Activated CD4-positive, alpha-beta T cell treated with anti-CD3 and anti-CD28 coated beads, Interleukin-2, amount 10 ng/mL, durations not matched to agents 7 days and 5 days (primary cell): ENCODE measurements at places on chromosomes 2 and 18.
A peak's percentile ranks its signal among the peaks of the same experiment; 100 is the strongest.

GRCh38 chr2:222992137-222992536, 59.9 kb upstream of the KCNE4 start:
- H3K27ac ChIP-seq = no peak overlapping the region
- H3K36me3 ChIP-seq = no peaks in the 10 kb centered on the region
- no peak overlapping the region for H3K4me3 ChIP-seq
- no peaks in the 10 kb centered on the region for H3K4me1 ChIP-seq
- no peaks in the 10 kb centered on the region for H3K27me3 ChIP-seq

- H3K4me3 ChIP-seq = no peak overlapping the region
- H3K27me3 ChIP-seq = peaks cover 6% of the 10 kb centered on the region
- H3K36me3 ChIP-seq = no peaks in the 10 kb centered on the region
- no peak for DNase-seq
- no peaks in the 10 kb centered on the region for H3K4me1 ChIP-seq
Measured at GRCh38 chr2:8189316-8189715, 492.5 kb upstream of the ID2 start.

DNA sequence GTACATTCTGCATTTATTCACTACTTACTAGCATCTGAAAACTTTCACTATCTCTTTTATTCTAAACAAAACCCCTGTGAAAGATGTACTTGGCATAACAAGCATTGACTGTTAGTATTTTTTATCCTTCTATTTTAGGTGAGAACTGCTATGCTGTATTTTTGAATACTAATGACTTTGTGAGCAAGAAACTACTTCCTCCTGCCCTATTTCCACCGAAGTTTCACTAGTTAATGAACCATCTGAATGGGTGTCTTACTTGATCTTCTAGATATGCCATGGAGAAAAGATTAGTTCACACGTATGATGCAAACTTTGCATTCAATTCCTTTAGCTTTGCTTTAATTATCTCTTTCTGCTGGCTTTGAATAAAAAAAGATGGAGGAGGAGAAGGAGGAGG, 68.1 kb downstream of the EPHA4 start:
- H3K36me3 ChIP-seq = peaks cover 23% of the 10 kb centered on the region
- peaks cover 21% of the 10 kb centered on the region for H3K4me1 ChIP-seq
- H3K4me3 ChIP-seq = no peak overlapping the region
- H3K27me3 ChIP-seq = no peaks in the 10 kb centered on the region
- no peak overlapping the region for H3K27ac ChIP-seq

GRCh38 chr2:101675512-101675911, 22.0 kb upstream of the MAP4K4 start:
- no peak overlapping the region for H3K27ac ChIP-seq
- H3K4me3 ChIP-seq = no peak overlapping the region
- peaks cover 10% of the 10 kb centered on the region for H3K4me1 ChIP-seq
- no peak for DNase-seq

GRCh38 chr2:206085742-206086445, at the start of gene INO80D:
Gene INO80D, minus strand, starts transcription at chr2:206086174. Its CDS starts 23,158 bp downstream, at chr2:206063016.
- no peaks in the 10 kb centered on the region for H3K27me3 ChIP-seq
- DNase-seq = peak; percentile 84
- peaks cover 2% of the 10 kb centered on the region for H3K36me3 ChIP-seq
- peak within 1 kb of the TSS; percentile 97 for H3K4me3 ChIP-seq
